ENCODE measurements at places on chromosomes 6 and 20.

- DNase-seq: no peak
These were observed 30.9 kb upstream of the RBM24 start for GRCh38 chr6:17250237-17250636.

DNA sequence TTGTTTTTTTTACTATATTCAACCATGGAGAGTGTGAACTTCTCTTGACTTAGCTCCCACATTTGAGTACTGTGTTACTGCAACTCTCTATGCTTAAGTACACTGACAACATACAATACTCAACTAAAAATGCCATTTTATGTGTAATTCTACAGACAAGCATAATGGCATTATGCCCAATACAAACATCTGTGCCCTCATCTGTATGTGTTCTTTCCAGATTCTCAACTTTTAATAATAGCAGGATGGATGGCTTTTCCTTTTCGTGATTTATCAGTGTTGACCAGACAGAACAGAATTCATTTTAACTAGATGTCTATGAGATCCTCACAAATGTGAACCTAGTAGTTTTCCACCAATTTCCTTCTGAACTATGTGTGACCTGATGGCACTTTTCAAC, 84.2 kb upstream of the MARCKS start:
- no peak for DNase-seq

DNA sequence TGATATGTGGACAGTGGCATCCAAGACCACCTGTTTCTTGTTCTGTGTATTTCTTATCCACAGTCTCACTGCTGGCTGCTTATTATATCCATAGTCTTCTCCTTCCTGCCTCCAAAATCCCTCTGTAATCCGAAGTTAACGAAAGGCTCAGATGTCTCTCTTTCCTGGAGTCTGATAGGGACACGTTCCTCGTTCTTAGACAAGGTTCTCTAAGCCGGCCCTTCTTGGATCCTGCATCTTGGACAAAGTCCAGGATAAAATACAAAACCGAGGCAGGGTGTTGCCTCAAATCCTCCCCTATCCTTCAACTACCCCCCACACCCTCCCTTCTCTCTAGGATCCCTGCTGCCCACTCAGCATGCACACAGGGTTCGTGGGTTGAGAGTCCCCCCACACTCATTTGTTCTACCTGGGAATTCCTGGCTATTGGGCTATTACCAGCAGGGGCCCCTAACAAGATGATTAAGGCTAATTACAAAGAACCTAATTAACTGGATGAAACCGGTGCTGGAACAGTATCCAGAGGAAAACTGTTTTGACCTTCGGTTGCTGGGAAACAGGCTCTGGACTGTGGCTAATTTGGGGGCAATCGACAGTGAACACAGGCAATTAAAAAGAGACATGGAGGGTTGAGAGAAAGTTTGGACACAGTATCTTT, 32.7 kb upstream of the MRPS10 start:
- DNase-seq: no peak

DNA sequence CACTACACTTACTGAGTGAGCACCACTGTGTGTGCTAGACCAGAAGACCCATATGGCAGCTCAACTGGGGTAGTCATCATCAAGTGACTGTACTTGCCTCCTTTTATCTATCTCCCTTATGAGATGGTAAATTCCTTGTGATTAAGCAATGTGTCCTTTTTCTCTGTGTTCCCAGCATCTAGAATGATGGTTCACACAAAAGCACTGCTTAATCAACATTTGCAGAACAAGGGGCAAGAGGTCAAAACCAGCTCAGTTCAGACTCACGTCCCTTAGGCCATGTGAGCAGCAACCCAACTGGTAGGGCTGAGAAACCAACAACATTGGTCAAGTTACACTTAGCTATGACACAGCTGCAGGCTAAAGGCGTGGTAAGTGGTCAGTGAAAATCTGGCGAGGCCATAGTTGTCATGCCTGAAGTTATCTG, 10.0 kb downstream of the TRAM2 start:
- no peak for DNase-seq
